ENCODE measurements at places on chromosomes 7 and 10. TPM values are rescaled to one million over a fixed set of nuclear protein-coding genes. Genes with fewer than 3 reads are reported as not detected.

- H3K4me1 ChIP-seq = no peaks in the 10 kb centered on the region
- H3K27me3 ChIP-seq = no peaks in the 10 kb centered on the region
- DNase-seq = no peak
Observed at GRCh38 chr10:84626397-84627087, 298.2 kb downstream of the CCSER2 start.

GRCh38 chr10:70192326-70192968, 22.1 kb upstream of the SAR1A start:
- H3K36me3 ChIP-seq = no peaks in the 10 kb centered on the region
- no peak overlapping the region for H3K4me3 ChIP-seq
- H3K27me3 ChIP-seq = no peaks in the 10 kb centered on the region
- H3K27ac ChIP-seq = no peak overlapping the region
- peaks cover 11% of the 10 kb centered on the region for H3K4me1 ChIP-seq

- no peaks in the 10 kb centered on the region for H3K4me1 ChIP-seq
- no peak for DNase-seq
- no peak overlapping the region for H3K4me3 ChIP-seq
- H3K27ac ChIP-seq = peak overlapping the region; percentile 59
Observed at GRCh38 chr10:62540389-62540788, 166.2 kb downstream of the ZNF365 start.

DNA sequence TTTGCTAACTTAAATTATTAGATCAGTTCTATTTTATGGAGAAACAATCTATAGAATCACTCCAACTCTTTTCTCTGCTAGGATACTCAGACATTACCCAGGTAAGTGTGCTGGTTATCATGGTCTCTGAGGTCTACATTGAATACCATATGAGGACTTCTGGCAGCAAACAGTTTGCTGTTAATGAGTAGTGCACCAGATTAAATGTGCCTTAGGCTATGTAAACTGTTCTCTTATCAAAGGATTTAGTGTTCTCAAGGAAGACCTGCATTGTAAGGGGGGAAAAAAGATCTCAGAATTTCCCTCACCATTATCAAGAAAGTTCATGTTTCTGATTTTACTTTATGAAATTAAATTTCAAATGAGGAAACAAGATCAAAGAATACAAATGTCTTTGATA, 107.5 kb downstream of the ITGB8 start:
- no peaks in the 10 kb centered on the region for H3K4me1 ChIP-seq
- no peaks in the 10 kb centered on the region for H3K36me3 ChIP-seq
- no peak for DNase-seq
- no peaks in the 10 kb centered on the region for H3K27me3 ChIP-seq

DNA sequence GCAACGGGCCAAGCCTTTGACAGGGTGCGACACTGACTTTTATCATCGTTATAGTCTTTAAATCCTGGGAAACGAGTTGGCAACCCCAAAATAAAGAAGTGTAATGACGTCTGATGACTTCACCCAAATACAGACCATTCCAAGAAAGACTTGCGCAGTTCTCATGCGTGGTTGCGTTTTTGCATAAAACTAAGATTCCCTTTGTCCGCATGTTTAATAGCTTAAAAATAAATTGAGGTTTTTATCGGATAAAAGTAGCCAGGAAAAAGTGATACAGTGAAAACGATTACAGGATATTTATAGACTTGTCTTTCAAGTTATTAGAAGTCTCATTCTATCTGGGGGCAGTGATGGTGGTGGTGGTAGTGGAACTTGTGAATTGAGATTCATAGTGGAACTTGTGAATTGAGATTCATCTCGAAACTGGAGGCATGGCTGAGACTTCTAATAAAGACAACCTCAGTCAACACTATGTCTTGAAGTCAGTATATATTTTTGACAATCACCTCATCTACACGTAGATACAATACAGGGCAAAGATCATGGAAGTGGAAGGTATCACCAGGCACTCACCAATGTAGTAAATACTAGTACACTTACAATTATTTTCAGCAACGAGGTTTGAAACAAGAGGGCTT, 1.2 kb upstream of the NAMPT start:
- H3K4me1 ChIP-seq = peaks cover 12% of the 10 kb centered on the region
- peak overlapping the region; percentile 97 for H3K4me3 ChIP-seq
- H3K27me3 ChIP-seq = no peaks in the 10 kb centered on the region
- DNase-seq = no peak

DNA sequence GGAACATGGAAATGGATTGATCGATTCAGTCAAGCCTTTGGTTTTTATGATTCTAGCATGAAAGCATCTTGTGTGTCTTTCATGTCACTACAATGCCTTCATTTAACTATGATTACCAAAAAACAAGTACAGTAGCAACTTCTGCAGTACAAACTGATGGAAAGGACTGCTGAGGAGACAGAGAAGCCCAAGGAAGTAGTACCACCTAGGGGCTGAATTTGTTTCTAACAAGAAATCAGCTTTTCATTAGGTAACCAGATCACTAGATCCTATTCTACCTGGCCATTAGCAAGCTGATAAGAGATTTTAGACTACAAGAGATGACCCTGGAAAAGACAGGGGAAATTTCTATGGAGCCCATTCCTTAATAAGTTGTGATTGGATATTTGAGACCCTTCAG, 3.2 kb upstream of the IFIT1 start:
- peaks cover 8% of the 10 kb centered on the region for H3K4me1 ChIP-seq
- H3K4me3 ChIP-seq = no peak overlapping the region
- no peaks in the 10 kb centered on the region for H3K36me3 ChIP-seq
- H3K27me3 ChIP-seq = no peaks in the 10 kb centered on the region

- DNase-seq = no peak
- H3K4me1 ChIP-seq = no peaks in the 10 kb centered on the region
- no peak overlapping the region for H3K27ac ChIP-seq
- no peak overlapping the region for H3K4me3 ChIP-seq
- H3K27me3 ChIP-seq = no peaks in the 10 kb centered on the region
Observed at GRCh38 chr10:1308962-1309616, 252.9 kb downstream of the WDR37 start.

- H3K27ac ChIP-seq = no peak overlapping the region
- H3K4me1 ChIP-seq = no peaks in the 10 kb centered on the region
- no peaks in the 10 kb centered on the region for H3K27me3 ChIP-seq
- DNase-seq = no peak
- no peak overlapping the region for H3K4me3 ChIP-seq
- H3K36me3 ChIP-seq = no peaks in the 10 kb centered on the region
Observed at GRCh38 chr10:81036257-81036656, 498.6 kb downstream of the SH2D4B start.

CTAGE4 gene
- total RNA-seq = 0.40 TPM

SH2B2 gene
- 2.9 TPM for total RNA-seq

VENTX gene
- 0.75 TPM for total RNA-seq

SMKR1 gene
- total RNA-seq = 9.7 TPM

CFAP58 gene
- total RNA-seq = 0.15 TPM

Measured in natural killer cell (primary cell).